Glomerular endothelial cell (primary cell): ENCODE measurements at places on chromosomes 3 and 15.
A peak's percentile ranks its signal among the peaks of the same experiment; 100 is the strongest.

- DNase-seq = no peak
Measured at GRCh38 chr3:71355862-71356261, 227.7 kb downstream of the FOXP1 start.

DNA sequence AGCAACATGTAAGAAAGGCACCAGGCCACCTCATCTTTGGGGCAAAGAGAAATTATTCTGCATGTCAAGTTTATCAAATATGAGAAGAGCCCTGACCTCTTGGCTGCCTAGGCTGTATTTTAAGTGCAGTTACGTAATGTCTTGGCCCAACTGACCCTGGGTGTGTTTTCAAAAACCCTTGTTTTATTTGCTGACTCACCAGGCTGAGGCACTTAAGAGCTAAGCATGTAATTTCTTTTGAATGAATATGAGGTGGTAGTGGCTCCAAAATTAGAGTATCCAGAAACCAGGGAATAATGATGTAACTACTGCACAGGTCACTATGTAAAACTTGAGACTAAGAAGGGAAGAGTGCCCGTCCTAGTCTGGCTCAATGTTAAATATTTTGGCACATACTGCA is 24.3 kb downstream of the PGPEP1L start:
- DNase-seq = peak; percentile 3

DNA sequence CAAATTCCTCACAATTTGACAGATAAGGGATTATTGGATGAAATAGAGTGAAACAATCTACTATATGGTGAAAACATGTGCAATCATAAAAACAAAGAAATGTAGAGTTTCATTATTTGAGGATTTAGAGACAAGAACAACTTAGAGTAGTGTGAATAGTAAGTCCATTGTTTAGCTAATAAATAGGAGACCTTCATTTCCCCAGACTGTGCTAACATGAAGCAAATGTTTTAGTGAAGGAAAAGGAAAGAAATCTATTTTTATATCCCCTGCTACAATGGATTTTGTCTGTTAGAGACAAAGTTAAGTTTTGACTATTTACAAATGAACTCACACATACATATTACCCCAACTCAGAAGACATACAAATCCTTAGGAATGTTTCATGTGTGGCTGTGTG is 77.8 kb downstream of the EFL1 start:
- no peak for DNase-seq

DNA sequence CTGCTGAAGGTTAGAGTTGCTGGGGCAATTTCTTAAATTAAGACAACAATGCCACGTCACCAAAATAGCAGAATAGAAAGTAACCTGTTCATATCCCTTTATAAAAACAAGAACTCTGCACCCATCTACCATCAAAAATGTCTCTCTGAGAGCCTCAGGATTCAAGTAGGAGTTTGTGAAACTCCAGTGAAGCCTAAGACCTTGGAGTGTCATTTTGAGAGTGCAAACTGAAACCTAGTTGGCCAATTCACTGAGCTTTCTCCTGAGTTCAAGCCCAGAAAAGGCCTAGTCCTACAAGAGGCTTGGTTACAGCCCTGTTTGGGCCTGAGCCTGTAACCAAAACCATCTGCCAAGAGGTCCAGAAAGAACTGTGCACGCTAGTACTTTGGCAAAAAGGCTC is 335.1 kb downstream of the EFHB start:
- no peak for DNase-seq

- no peak for DNase-seq
Measured at GRCh38 chr15:26983822-26984221, 12.8 kb downstream of the GABRG3 start.

- no peak for DNase-seq
Measured at GRCh38 chr3:77323626-77324025, 283.7 kb downstream of the ROBO2 start.
